A549 treated with Mapracorat at 1 μM for 4 hours (cell line): ENCODE measurements at places on chromosomes 12 and 14. TPM values are rescaled to one million over a fixed set of nuclear protein-coding genes. Genes with fewer than 3 reads are reported as not detected.

LTB4R2 gene
- total RNA-seq: 2.1 to 5.7 TPM (median 4.5 TPM) in 5 replicates

TBX3 gene
- 38.2 to 56.5 TPM (median 55.1 TPM) in 5 replicates for total RNA-seq

PPP4R4 gene
- 0.21 to 0.60 TPM (median 0.42 TPM) in 5 replicates for total RNA-seq

GALNT9 gene
- 2.8 to 6.3 TPM (median 4.7 TPM) in 5 replicates for total RNA-seq
